ENCODE measurements at places on chromosomes 2 and 18. TPM values are rescaled to one million over a fixed set of nuclear protein-coding genes. Genes with fewer than 3 reads are reported as not detected.

AMER3 gene
- total RNA-seq: not detected

GRCh38 chr2:73982140-73982617 is 2.5 kb upstream of the TET3 start:
- DNase-seq: no peak

- no peak for DNase-seq
Measured at GRCh38 chr2:143117225-143117624, 12.0 kb upstream of the ARHGAP15 start.

CAPN14 gene
- 0.25 TPM for total RNA-seq

GRCh38 chr2:46929612-46930011 is 14.0 kb upstream of the MCFD2 start:
- no peak for DNase-seq

CD8A gene
- total RNA-seq: 5.9 TPM

TRIB2 gene
- total RNA-seq: 69.2 TPM

GRCh38 chr2:102782187-102782586 is 20.4 kb downstream of the TMEM182 start:
- no peak for DNase-seq

SFT2D3 gene
- 9.3 TPM for total RNA-seq

- DNase-seq: no peak
Measured at GRCh38 chr18:9537677-9538076, 62.4 kb downstream of the RALBP1 start.

ECEL1 gene
- 6.7 TPM for total RNA-seq

GRCh38 chr18:9683418-9684396 is 24.4 kb upstream of the RAB31 start:
- DNase-seq: peak; percentile 29

DNA sequence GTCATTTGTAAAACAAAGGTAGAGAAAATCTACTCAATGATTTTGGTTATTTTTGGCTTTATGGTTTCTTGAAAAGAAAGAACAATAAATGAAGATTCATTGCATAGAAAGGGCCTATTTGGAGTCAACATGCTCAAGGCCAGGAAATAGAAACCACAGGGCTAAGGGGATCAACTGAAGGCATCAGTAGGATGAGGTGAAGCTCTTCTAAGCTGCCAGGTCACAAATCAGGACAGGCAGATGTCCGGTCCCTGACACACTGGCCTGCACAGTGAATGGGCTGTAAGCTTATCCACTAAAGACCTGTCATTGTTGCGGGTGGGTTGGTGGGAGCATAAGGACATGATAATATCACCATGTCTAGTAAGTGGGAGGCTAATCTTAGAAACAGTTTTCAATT is 31.6 kb upstream of the RNF138 start:
- DNase-seq: no peak

- no peak for DNase-seq
Measured at GRCh38 chr18:57869221-57869620, 66.1 kb upstream of the ATP8B1 start.

DNA sequence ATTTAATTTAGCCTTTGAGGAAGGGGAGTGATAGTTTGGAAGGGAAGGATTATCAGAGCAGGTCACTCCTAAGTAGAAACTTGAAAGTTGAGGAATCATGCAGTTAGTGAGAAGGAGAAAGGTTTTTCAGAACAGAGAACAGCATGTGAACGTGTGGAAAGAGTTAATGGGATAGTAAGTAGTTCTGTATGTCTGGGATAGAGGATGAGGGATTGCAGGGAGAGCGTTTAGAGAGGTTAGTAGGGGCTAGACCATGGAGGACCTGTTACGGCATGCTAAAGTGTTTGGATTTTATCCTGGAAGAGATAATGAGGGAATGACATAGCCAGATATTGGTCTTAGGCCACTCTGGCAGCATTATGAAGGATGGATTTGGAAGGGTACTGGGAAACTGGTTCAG is 1.8 kb downstream of the ZNF512 start:
- DNase-seq: no peak

DNA sequence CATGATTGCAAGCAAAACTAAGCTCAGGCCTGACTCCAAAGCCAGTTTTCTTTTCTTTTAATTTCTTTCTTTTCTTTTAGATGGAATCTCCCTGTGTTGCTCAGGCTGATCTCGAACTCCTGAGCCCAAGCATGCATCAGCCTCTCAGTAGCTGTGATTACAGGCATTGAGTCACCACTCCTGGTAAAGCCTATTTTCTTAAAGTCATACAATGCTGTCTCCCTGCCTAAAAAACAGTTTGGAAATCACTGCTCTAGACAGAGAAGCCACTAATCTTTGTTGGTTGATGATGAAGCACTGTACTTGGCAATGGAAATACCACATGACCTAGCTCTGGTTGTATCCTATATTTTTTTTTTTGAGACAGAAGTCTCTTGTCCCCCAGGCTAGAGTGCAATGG is 33.1 kb upstream of the ZNF532 start:
- DNase-seq: no peak

GRCh38 chr2:39188960-39189494 is 54.7 kb downstream of the CDKL4 start:
- no peak for DNase-seq

- DNase-seq: no peak
Measured at GRCh38 chr2:217106650-217107014, 246.8 kb upstream of the TNP1 start.

EDAR gene
- 3.1 TPM for total RNA-seq

- DNase-seq: no peak
Measured at GRCh38 chr2:161745866-161746614, 121.8 kb downstream of the SLC4A10 start.

ANKRD30B gene
- total RNA-seq: not detected

DNA sequence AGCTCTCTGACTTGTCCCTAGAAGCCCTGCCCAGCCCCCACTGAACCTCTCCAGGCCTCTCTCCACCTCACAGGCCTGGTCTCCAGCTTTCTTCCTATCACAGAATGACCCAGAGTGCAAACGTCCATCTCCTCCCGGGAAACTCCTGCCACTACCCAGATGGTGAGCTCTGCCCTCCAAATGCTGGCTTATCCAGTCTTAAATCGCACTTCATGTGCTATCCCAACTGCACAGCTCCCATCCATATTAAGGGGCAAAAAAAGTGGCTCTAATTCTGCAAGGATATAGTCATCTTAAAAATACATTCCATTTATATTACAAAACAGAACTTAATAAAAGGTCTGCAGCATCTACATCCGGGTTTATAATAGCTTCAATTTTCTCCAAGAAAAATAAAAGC is 70.8 kb upstream of the CDC42EP3 start:
- DNase-seq: no peak

UCN gene
- 1.4 TPM for total RNA-seq

- no peak for DNase-seq
Measured at GRCh38 chr2:155309483-155309882, 611.0 kb downstream of the KCNJ3 start.

ITPRID2 gene
- 191 TPM for total RNA-seq

- DNase-seq: no peak
Measured at GRCh38 chr2:152443771-152444170, 108.8 kb downstream of the FMNL2 start.

DNA sequence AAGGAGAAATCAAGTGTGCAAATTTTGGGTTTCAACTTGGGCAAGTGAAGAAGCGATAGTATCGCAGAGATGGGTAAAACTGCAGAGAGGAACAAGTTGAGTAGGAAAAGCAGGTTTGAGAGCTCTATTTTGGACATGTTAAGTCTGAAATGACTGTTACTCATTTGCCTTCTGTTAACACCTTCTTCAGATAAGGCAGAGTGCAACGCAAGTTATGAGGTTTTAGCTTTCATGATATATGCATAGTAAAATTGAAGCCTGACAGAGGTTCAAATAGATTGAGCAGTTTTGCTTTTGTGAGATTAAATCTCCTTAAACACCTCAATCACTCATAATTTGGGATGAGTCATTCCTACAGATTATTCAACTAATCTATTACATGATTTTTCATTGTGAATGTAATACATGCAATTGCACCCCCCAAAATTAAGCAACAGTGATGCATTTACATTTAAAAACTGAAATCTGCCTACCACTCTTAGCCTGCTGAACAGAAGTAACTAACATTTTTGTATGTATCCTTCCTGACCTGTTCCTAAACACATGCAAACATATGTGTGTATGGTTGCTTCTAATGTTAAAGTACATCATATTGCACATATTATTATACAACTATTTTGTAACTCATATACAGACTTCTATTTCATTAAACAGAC is 575.4 kb downstream of the ARHGAP15 start:
- no peak for DNase-seq

DNA sequence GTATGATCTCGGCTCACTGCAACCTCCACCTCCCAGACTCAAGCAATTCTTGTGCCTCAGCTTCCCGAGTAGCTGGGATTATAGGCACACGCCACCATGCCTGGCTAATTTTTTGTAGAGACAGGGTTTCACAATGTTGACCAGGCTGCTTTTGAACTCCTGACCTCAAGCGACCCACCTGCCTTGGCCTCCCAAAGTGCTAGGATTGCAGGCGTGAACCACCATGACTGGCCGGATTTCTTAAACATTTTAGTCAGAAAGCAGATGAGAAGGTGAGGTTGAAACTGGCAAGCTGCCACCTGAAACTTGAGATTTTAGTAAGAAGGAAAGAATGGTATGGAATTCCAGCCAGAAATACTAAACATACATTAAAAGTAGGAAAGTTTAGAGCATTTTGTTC is 31.9 kb downstream of the KLHL23 start:
- peak; percentile 19 for DNase-seq

DNA sequence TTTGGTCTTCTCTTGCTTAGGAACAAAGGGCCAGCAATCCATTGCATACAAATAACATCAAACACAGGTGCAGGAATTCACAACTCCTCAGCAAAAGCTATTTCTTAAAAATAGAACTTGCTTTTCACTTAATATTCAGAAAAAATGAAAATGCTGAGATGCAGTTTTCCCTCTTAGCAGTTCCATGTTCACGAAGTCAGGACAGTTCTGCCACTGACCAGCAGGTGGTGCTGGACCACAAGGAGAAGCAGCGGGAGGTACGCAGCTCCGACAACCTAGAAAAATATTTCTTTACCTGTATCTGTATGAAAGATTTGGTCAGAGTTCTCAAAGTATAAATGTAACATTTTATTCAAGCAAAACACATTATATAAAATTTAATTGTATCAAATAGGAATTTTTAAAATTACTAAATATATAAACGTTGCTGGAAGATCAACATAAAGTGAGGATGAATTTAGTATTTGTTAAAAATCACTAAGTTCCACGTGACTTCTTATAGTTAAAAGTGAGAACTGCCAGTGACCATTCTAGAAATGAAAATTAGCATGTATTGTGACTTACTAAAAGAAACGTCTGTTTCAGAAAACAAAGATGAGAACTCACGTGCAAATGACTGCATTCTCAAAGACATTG is 48.8 kb downstream of the ADNP2 start:
- peak; percentile 81 for DNase-seq

TMEFF2 gene
- total RNA-seq: not detected

CHAC2 gene
- total RNA-seq: 1.6 TPM

KCNIP3 gene
- 27.6 TPM for total RNA-seq

GRCh38 chr2:20436716-20437470 is 10.0 kb upstream of the RHOB start:
- peak; percentile 9 for DNase-seq

- peak; percentile 46 for DNase-seq
Measured at GRCh38 chr2:238099714-238100048, 459 bp upstream of the ESPNL start.

DNA sequence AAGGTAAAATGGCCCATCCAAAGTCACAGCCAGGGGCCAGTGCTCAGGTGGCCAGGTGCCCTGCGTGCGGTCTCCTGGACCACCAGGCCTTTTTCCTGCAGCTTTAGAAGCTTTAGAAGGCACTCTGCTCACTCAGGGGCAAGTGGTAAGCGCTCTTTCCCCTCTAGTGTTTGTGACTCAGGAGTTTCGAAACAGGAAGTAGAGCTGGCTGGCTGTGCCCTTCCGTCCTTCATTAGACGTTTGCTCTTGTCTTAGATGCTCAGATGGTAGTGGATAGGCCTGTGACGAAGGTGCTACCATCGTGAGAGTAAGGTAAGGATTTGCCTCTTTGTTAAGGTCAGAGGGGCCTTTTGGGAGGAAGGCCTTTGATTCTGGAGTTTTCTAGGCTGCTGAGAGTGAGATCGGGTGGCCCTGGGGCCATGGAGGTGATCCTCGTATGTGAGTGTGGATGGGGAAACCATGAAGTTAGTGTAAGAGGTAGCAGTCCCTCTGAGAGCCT is at the start of gene CASP8:
Gene CASP8 (plus strand): TSS at position 235 of the 499 bp plus-strand sequence. CDS start 5,951 bp downstream, outside the sequence.
- DNase-seq: no peak
